ENCODE measurements at places on chromosomes 5 and 9.

DNA sequence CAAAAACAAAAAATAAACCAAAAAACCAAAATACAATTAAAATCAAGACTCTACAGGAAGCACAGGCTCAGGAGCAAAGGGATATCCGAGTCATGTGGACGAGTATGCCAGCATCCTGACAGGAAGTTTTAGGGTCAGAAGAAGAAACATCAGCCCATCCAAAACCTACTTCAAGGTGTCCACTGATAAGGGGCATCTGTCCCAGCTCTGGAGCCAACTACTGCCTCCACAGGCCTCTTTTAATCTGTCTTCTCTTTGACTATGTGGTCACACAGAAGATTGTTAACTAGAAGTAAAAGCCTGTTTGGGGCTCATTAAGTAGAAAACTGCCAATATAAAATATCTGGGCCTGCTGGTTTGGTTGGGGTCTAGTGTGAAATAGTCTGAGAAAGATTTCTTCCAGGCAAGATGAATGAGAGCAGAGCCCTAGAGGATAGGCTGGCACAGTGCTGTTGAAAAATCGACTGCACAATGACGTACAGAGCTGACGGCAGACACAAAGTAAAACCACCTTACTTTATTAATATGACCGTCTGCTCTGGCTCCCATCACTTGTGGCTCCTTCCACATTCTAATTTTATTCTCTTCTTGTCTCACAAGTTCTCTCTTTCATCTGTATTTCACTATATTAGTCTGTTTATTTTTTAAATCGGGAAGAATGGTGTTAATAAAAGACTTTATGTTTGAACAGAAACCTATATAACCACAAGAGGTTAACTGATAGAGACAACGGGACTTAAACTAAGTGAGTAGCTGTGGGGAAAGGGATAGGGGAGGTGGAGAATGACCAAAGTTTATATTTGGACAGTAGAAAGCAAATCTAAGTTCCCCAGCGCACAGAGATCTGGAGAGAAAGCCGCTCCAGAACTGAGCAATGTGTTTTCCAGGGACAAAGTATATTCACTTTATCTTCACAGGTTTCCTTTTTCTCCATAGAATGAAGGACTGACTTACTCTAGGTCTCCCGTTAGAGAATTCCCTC, 22.9 kb upstream of the MSH3 start:
- DNase-seq: no peak

DNA sequence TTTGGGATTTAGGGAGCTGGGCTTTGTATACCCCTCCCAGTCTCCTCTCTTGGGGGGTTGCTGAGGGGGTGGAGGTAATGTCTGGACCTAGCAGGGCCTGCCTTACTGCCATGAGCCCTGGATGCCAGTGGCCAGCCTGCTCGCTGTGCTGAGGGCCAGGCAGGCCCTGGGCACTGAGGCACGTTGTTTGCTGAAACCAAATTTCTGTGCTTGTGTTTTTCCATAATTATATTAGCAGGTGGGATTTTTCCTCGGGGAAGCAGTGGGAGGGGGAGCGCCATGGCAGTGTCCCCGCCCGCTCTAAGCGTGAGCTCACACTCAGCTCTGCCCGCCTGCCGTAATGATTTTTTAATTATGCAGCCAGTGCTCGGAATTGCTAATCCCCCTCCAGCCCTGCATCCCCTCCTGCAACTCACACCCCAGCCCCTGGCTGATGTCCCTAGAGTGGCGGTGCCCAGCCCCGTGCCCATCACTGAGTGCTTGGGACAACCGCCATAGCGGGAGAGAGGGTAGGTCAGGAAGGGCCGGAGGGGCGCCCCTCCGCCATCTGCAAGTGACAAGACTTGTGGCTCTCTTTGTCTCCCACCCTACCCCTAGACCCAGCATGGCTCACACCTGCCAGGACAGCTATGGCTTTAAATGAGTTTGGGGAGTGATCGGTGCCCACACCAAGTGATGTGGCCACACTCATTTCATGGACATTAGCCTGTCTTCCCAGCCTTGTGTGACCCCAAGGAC, 20.9 kb downstream of the CXXC5 start:
- DNase-seq: no peak

GRCh38 chr9:14306672-14307660, 7.0 kb downstream of the NFIB start:
- no peak for DNase-seq

DNA sequence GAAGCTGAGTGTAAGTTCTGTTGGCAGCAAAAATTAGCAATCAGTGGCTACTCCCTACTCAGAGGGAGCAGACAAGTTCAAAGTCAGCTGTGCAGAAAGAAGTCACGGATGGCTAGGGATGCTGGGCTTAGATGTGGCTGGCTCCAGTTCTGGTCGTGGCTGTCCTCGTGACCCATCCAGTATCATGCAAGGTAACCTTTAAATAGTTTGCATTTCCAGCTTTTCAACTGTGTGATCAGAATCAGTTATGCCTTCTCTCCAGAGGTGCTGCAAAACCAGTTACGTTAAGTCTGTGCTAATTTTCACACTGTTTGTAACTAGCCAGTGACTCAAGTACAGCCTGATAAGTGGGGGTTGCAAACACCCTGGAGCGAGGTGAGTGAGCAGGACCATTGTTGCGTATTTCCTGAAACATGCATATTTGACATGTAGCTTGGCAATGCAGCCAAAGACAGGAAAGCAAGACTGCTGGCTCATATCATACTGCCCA, 302.4 kb downstream of the ATPSCKMT start:
- no peak for DNase-seq

DNA sequence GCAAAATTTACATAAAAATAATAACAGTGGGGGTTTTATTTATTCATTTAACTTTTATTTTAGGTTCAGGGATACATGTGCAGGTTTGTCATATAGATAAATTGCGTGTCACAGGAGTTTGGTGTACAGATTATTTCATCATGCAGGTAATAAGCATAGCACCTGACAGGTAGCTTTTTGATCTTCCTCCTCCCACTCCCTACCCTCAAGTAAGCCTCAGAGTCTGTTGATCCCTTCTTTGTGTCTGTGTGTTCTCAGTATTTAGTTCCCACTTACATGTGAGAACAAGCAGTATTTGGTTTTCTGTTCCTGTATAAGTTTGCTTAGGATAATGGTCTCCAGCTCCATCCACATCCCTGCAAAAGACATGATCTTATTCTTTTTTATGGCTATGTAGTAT, 240.3 kb downstream of the KIAA0825 start:
- DNase-seq: no peak

GRCh38 chr9:106722051-106722753, 140.8 kb upstream of the ZNF462 start:
- DNase-seq: no peak

- DNase-seq: no peak
These were observed 201.2 kb downstream of the ADAMTS12 start for GRCh38 chr5:33690374-33691135.

- peak; percentile 93 for DNase-seq
These were observed at the start of gene GTF3C5 for GRCh38 chr9:133030317-133031129. Gene GTF3C5, plus strand, starts transcription at chr9:133030997. Its CDS starts 15 bp downstream, at chr9:133031012.

GRCh38 chr5:92518318-92518904, 1062.6 kb downstream of the NR2F1-AS1 start:
- DNase-seq: no peak

- no peak for DNase-seq
These were observed 60.2 kb downstream of the DCP2 start for GRCh38 chr5:113036826-113037225.

GRCh38 chr5:128338649-128339048, 199.4 kb downstream of the FBN2 start:
- no peak for DNase-seq

DNA sequence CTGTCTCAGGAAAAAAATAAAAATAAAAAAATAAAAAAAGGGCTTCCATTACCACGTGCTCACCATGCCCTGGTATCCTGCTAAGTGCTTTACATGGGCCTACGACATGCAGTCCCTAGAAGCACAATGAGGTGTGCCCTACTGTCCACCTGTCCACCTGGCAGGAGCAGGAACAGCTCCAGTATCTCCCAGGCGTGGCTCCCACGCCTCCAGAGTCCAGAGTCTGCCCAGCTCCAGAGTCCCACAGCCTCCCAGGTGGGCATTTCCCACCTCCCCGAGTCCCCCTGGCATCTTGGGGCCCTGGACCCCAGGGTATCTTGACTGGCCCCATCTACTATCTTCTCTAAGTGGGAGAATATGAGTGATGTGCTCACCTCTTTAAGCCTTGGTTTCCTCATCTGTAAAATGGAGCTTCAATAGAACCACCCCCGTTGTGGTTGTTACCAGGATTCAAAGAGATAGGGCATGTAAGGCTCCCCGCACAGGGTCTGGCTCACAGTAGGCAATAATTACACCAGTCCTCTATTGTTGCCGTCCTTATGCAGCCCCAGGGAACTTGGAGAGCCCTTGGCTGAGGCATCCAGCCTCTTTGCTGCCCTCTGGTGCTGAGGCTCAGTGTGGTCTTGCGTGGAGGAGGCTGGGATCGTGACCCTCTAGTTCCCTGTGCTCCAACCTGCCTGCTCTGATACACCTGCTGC, 8.9 kb downstream of the CXCL14 start:
- DNase-seq: no peak

GRCh38 chr5:2207416-2208238, 324.9 kb upstream of the IRX4 start:
- DNase-seq: no peak

- no peak for DNase-seq
These were observed 754.0 kb upstream of the ADAMTS16 start for GRCh38 chr5:4386152-4386551.

DNA sequence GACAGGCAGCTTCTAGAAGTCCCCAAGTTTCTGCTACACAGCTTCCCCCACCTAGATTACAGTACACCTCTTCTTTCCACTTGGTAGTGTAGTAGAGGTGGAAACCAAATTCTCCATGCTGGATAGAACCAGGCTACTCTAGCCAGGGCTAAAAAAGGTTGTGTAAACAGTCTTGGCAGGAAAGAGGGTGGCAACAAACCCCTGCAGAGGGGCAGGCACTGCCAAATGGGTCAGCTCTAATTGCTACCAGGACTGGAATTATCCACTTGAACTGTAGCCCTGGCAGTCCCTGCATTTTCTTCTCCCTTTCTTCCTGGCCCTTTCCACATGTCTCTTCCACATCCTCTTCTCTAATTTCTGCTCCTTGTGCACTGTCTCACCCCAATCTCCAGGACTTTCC, 24.8 kb downstream of the RANBP3L start:
- DNase-seq: no peak

DNA sequence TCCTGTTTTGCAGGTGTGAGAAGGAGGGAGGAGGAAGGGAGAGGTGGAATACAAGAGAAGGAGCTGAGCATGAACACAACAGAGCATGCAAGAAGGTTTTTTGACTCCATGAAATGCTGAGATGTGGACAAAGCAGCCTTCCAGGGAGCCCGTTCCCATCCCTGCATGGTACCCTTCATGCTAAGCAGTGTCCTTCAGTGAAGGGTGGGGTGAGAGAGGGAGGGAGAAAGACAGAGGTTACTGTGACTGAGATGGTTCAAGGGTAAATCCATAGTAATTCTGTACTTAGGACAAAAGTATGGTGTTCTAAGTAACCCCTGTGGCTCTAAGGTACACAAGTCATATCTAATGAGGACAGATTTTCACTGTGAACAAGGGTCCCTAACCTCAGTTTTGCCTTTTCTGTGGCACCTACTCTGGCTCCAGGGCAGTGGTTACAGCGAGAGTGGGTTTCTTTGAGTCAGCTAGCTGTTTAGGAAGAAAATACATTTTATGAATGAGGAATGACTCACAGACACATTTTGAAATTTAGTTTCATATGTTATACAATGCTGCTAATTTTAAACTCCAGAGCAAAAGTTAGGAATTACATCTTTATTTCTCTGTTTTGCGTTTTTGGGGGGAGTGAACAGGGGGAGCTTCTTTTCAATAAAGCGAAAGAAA, 184.9 kb upstream of the SLC12A2 start:
- DNase-seq: no peak

DNA sequence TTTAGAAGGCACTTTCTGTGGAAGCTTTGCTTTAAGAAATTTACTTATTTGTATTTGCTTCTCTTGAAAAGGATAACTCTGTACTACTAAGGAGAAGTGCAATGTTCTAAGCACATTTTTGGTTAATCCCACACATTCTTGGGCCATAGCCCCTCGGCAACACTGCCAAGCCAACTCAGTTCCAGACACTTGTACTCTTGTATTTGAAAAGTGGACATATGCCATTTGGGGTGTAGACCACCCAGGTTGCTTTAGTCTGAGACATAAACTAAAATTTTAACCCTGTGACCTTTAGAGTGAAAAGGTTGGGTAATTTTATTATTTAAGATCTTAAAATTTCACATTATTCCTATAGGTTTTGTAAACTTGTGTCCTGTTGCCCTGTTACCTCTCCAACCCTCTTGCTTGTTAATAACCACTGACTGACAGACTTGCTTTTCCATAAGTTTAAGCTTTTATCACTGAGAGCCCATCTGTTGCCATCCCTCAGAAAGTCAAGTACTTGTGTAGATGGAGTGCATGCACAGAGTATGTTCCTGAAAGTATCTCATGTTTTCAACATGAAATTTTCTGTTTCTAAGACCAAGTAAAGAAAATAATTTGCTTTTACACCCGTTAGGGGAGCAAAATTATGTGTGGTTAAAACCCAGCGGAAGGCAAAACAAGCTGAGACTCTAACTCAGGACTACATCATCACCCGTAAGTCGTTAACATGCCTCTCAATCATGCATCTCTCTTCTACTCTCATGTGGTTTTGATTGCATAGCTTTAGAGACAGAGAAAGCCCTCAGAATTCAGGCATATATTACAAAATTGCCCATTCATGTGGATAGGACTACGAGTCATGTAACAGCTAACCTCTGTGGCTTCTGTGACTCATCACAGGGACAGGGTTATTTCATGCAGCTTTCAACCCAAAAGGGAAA, 117.3 kb downstream of the GDNF start:
- DNase-seq: peak; percentile 38

- DNase-seq: peak; percentile 61
These were observed 8.0 kb downstream of the NTNG2 start for GRCh38 chr9:132169672-132170392.

DNA sequence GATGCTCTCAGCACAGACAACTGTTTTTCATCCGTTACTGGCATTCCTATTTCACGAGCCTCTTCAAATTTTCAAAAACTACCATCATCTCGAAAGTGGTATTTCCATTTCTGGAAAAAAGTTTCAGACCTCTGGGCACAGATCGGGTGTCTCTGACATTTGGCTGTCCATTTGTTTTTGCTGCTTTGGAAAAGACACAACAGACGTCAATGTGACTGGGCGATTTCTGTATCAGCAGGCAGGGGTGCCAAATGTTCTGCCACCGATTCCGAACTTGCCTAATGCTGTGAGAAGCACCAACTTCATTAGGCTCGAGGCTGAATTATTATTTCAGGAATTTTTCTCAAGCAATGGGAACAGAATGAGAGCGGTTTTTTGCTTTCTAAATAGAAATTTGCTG, 105.6 kb downstream of the ARSB start:
- no peak for DNase-seq

GRCh38 chr9:3947859-3948438, 351.9 kb downstream of the GLIS3 start:
- DNase-seq: no peak

GRCh38 chr5:158869092-158869491, 230.6 kb downstream of the EBF1 start:
- DNase-seq: no peak

All from activated naive CD4-positive, alpha-beta T cell treated with Interleukin-2 at 50 U/mL for 16 hours (primary cell).